Testis (tissue), 5 donors: ENCODE measurements at places on chromosomes 12 and 14. TPM values are rescaled to one million over a fixed set of nuclear protein-coding genes. Genes with fewer than 3 reads are reported as not detected.

GRCh38 chr14:61322799-61323290 lies 1.5 kb downstream of the PRKCH start:
- no peaks in the 10 kb centered on the region for H3K27me3 ChIP-seq
- peaks cover 11% of the 10 kb centered on the region for H3K4me1 ChIP-seq
- no peak for DNase-seq
- H3K27ac ChIP-seq, result no peak overlapping the region
- H3K4me3 ChIP-seq, result peak overlapping the region; percentile 65

DNA sequence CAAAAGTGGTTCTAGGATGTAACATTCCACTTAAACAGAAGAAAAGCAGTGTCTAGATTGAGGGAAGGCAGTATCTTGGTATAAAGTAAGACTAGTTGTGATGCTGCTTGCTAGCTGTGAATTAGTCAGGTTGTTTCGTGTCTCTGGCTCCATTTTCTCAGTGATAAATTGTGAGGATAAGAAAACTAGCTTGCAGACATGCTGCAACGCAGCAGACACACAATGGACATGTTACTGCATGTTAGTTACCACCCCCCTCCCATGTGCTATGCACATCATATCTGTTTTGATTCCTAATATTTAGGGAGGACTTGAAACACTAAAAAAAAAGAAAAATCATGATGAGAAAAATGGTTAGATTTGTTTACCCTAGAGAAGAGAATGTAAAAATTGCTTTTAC lies 2.9 kb downstream of the CCNK start:
- H3K36me3 ChIP-seq, result no peaks in the 10 kb centered on the region
- H3K27me3 ChIP-seq, result no peaks in the 10 kb centered on the region
- no peak for DNase-seq
- H3K4me1 ChIP-seq, result peaks cover 11% of the 10 kb centered on the region
- no peak overlapping the region for H3K27ac ChIP-seq

GRCh38 chr12:95002754-95003153 lies 743 bp downstream of the NDUFA12 start:
- H3K4me1 ChIP-seq, result no peaks in the 10 kb centered on the region
- peak overlapping the region; percentile 60 for H3K4me3 ChIP-seq
- no peak for DNase-seq
- H3K36me3 ChIP-seq, result no peaks in the 10 kb centered on the region

DNA sequence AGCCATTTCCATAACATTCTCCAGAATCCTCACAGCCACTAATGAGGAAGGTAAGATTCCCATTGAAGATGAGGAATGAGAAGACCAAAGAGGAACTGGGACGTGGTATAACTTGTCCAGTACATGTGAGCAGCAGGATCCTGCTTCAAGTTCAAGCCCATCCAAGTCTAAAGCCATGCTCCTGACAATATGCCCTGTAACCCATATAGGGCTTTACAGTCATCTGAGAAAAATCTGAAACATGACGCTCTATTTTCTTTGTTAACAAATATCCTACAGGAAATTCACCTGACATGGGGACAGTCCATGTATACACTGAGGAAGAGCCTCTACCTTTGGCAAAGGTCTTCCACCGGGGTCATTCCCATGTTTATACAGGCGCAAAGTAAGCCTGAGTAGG lies 3.1 kb upstream of the ACTR6 start:
- no peak for DNase-seq
- no peak overlapping the region for H3K4me3 ChIP-seq
- H3K36me3 ChIP-seq, result no peaks in the 10 kb centered on the region
- no peaks in the 10 kb centered on the region for H3K4me1 ChIP-seq
- no peaks in the 10 kb centered on the region for H3K27me3 ChIP-seq

GRCh38 chr12:82326905-82327503 lies 31.2 kb downstream of the CCDC59 start:
- no peaks in the 10 kb centered on the region for H3K36me3 ChIP-seq
- no peaks in the 10 kb centered on the region for H3K4me1 ChIP-seq
- H3K27me3 ChIP-seq, result no peaks in the 10 kb centered on the region
- no peak overlapping the region for H3K27ac ChIP-seq
- H3K4me3 ChIP-seq, result no peak overlapping the region

DNA sequence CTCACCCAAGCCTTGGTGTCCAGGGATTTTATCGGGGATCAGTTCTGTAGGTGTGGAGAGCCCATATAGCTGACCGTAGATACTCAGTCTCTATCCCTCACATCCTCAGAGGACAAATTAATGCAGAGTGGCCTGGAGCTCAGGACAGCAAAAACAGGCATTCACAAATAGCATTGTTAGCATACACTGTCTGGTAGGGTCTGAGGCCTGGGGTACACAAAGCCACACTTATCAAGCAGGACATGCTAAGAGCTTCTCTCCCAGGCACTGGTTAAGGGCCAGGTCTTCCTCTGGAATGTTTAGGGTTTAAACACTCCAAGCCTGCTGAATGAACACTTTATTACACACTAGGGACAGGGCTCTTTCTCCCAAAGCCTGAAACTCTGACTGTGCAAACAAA lies 253.2 kb downstream of the NEDD1 start:
- no peak overlapping the region for H3K27ac ChIP-seq
- H3K27me3 ChIP-seq, result no peaks in the 10 kb centered on the region
- no peaks in the 10 kb centered on the region for H3K4me1 ChIP-seq
- DNase-seq, result no peak
- no peaks in the 10 kb centered on the region for H3K36me3 ChIP-seq
- H3K4me3 ChIP-seq, result no peak overlapping the region

- H3K36me3 ChIP-seq, result no peaks in the 10 kb centered on the region
- H3K27ac ChIP-seq, result no peak overlapping the region
- H3K4me3 ChIP-seq, result no peak overlapping the region
- no peaks in the 10 kb centered on the region for H3K27me3 ChIP-seq
- no peak for DNase-seq
Measured at GRCh38 chr12:89484470-89484869, 40.1 kb downstream of the GALNT4 start.

Gene BICDL1
- 131 TPM for total RNA-seq

Gene FLRT2
- total RNA-seq, result 134 TPM

Gene RFLNA
- total RNA-seq, result 0.68 TPM

Gene RIMBP2
- 8.0 TPM for total RNA-seq

Gene ATP5F1B
- total RNA-seq, result 387 TPM

Gene KDM2B
- 54.9 TPM for total RNA-seq

Gene IL26
- not detected for total RNA-seq

Gene ZNF664
- 55.9 TPM for total RNA-seq
